Stimulated activated CD4-positive, alpha-beta T cell treated with anti-CD3 and anti-CD28 coated beads, Interleukin-15, amount 100 ng/mL, for 48 hours (primary cell): ENCODE measurements at places on chromosomes 3 and 15.

GRCh38 chr3:186540221-186540834 lies 3.9 kb downstream of the CRYGS start:
- DNase-seq = peak; percentile 56

- DNase-seq = no peak
These were observed 22.6 kb upstream of the UMPS start for GRCh38 chr3:124707656-124708062.

DNA sequence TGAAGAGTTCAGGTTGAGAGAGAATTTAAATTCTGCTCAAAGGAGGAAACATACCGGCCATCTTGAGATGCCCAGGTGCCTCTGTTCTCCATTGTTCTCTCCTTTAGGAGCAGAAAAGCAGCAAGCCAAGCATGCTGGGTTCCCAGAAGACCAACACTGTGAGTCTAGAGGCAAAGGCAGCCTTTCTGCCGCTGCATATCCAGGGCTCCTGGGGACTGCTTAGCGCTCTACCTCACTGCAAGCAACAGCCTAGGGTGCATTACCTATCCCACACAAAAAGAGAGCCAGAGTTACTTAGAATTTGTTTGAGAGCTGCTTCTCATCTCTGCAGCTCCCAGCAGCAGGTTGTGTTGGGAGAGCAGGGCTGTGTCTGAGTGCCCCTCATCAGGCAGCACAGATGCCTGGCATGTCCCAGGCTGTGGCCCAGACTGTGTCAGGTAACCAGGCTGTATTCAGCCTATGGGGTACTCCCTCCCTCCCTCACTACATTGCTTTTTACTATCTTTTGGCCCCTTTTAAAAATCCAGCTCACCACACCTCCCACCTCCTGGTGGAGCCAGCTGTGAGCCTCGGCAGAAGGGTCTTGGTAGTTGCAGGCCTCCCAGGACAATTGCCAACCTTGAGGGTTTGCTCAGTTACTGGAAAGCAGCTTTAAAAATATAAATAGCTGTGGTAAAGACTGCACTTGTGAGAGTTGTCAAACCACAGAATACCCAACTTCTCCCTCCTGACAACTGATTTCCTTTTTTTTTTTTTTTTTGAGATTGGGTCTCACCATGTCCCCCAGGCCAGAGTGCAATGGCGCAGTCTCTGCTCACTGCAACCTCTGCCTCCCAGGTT lies 30.2 kb downstream of the BCL2L10 start:
- DNase-seq = no peak

- no peak for DNase-seq
These were observed 216.4 kb downstream of the TCF12 start for GRCh38 chr15:57134851-57135250.

DNA sequence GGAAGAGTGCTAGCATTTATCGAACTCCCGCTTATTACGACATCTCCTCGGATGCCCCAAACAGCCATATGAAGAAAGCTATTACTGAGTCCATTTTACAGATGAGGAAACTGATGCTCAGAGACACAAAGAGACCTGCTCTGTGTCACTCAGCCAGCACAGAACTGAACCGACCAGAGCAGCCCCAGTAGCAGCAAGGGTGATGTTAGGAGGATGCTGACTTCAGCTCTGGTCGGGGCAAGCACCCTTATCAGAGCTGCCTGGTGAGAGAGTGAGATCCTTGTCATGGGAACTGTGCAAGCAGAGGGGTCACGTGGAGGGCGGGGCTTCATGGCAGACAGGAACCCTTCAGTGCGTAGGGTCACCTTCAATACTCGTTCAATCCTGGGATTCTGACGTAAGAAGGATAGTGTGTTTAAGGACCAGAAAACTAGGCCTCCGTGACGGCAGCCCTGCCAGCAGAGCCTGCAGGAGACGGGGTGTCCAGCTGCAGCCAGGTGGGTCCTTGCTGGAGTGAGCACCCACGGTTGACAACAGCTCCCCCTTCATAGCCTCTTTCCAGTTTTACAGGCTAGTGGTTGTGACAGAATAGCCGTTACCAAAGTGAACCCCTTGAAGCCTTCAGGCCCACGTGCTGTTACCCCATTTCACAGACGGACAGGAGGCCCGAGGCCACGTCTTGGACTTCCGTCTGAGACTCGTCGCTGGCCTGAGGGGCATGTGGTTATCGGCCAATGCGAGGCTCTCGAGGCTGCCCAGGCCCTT lies 12.0 kb upstream of the IQSEC1 start:
- no peak for DNase-seq

DNA sequence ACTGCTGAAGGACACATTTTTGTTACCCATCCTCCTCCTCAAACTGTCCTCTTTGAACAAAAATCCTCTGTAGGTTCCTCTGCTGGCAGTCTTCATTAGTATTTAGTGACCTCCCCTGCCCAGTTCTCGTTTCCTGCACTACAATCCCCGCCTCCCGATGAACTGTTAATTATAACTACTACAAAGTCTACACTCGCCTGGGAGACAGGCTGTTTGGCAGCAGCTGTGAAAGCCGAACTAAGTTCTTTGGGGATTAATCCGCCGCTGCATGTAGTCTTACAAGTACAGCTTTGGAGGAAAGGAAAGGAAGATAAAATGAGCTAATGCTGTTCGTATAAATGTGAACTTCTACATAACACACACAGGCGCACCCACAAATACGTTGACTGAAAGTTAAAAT lies 160.0 kb upstream of the WNT5A start:
- DNase-seq = no peak

- no peak for DNase-seq
These were observed 11.9 kb downstream of the CISH start for GRCh38 chr3:50599716-50600118.

GRCh38 chr15:69529961-69530633 lies 77.5 kb downstream of the RPLP1 start:
- no peak for DNase-seq

- DNase-seq = no peak
These were observed 786.9 kb upstream of the SEMA6D start for GRCh38 chr15:46930426-46930825.

- DNase-seq = peak; percentile 69
These were observed 23.5 kb downstream of the ZNF80 start for GRCh38 chr3:114213627-114214541.

DNA sequence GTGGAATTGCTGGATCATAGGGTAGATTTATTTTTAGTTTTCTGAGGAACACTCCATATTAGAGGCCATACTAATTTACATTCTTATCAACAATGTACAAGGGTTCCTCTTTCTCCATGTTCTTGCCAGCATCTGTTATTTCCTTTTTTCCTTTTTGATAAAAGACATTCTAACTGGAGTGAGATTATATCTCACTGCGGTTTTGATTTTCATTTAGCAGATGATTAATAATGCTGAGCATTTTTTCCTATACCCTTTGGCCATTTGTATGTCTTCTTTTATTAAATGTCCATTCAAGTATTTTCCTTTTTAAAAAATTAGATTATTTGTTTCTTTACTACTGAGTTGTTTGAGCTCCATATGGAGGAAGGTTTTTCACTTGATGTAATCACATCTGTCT lies 1189.5 kb downstream of the ZPLD1 start:
- DNase-seq = no peak

GRCh38 chr3:115336836-115337235 lies 189.7 kb upstream of the ZBTB20 start:
- no peak for DNase-seq

GRCh38 chr3:47000922-47001730 lies 21.7 kb downstream of the NBEAL2 start:
- no peak for DNase-seq

DNA sequence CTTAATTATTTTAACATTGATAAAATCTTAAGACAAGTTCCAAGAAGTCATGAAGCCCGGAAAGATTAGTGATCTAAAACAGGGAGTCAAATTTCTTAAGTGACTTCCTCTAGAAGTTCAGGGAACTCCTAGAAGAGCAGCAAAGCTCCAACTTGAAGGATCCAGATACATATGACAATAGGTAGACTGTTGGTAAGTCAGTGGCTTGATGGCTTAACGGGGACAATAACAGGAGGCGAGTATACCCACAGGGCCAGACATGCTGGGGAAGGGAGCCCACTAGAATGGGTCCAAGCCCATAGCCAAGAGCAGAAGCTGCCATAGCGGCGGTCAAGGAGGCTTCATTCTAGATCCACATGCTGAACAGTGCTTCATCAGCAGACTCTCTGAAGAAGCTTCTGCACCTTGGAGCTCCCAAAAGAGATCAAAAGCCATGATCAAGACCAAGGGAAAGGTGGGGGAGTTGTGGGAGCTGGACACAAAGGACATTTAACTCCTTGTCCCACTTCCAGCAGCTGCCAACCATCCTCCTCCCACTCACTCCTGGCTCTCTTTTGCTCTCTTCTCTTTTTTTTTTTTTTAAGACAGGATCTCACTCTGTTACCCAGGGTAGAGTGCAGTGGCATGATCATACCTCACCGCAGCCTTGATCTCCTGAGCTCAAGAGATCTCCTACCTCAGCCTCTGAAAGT lies 10.2 kb upstream of the CA12 start:
- no peak for DNase-seq

GRCh38 chr3:128309026-128309425 lies 155.7 kb downstream of the EEFSEC start:
- no peak for DNase-seq

DNA sequence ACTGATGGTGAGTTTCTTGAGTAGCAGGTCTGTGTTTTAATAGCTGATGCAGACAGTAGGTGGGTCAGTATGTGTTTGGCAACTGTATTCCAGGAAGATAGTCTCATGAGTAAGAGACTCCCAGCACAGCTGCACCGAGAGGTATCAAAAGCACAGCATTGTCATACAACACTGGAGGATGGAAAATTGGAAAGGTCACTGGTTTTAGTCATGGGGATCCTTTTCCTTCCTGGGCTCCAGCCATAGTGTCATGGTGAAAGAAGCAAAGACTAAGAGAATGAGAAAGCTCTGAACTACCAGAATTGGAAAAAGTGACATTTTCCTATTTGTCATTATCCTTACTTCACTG lies 61.5 kb downstream of the P3H2 start:
- DNase-seq = no peak

DNA sequence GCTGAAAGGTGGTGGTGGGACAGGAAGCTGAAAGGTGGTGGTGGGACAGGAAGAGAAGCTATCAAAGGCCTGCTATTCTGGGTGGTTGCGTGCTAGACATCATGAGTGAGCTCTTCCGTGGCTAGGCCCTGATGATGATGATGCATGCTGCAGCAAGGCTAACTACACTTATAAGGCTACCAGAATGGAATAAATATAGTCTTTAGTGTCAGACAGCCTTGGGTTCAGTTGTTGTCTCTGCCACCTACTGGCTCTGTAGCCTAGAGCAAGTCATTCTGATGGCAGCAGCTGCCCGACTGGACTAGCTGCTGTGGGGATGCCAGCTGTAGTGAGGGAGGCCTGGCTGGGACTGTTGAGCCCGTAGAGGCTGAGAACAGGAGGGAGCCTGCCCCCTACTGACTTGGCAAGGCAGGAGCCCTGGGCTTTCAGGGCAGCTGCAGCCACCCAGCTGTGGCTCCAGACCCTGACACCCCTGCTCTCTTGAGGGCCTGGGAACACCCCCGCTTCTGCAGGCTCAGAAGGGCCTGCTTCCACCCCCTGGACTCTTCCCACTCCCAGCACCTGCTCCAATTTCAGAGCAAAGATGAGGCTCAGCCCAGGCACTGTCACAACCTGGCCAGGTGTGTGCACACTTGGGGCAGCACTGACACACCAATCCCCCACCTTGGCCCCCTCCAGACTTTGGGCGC lies 21.4 kb upstream of the ZBED2 start:
- peak; percentile 68 for DNase-seq

- DNase-seq = no peak
These were observed 164.5 kb downstream of the SUCNR1 start for GRCh38 chr3:152037953-152038352.

DNA sequence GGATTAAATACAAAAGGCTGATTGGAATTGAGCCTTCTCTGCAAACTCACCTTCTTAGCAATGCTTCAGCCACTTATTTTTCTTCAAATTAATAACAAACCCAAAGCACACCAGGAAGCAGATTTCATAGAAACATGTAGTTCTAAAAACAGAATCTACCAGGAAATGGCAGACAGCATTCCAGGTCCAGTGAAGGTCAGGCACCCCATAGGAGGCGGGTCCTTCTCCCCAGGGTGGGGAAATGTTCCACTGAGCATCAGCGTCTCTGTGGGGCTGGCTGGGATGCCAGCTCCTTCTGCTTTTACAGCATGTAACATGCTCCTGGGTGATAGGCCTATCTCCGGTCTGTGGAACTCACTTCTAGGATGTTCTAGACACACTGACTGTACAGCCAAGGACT lies 49.2 kb downstream of the CTNNB1 start:
- DNase-seq = no peak

DNA sequence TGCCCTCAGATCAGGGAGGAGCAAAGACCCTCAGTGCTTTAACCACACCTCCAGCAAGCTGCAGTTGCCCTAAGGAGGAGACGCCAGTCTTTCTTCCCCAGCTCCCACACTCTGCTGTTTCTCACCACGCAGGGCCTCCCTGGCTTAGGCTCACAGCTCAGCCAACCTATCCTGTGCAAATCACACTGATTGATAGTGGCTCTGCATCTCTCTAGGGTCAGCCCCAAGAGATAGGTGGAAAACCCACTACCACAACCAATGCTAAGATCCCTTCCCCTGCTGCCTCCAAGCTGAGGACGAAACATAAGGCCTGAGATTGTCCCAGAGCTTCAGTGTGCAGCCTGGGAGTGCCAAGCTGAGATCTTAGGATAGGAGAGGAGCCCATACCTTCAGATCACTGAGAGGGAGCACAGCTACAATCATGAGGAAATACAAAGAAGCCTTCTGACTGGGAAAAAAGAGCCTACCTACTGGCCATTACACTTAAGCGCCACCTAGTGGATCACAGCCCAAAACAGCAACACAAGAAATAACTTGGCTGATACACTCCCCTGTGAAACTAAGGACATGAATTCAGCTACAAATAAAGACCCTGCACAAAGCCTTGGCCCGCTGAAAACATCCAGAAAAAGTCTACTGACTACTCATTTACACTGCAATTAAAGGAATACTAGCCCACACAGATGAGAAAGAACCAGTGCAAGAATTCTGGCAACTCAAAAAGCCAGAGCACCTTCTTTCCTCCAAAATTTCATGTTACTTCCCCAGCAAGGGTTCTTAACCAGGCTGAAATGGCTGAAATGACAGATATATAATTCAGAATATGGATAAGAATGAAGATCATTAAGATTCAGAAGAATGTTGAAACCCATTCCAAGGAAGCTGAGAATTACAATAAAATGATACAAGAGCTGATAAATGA lies 271.5 kb upstream of the DCBLD2 start:
- DNase-seq = peak; percentile 11

DNA sequence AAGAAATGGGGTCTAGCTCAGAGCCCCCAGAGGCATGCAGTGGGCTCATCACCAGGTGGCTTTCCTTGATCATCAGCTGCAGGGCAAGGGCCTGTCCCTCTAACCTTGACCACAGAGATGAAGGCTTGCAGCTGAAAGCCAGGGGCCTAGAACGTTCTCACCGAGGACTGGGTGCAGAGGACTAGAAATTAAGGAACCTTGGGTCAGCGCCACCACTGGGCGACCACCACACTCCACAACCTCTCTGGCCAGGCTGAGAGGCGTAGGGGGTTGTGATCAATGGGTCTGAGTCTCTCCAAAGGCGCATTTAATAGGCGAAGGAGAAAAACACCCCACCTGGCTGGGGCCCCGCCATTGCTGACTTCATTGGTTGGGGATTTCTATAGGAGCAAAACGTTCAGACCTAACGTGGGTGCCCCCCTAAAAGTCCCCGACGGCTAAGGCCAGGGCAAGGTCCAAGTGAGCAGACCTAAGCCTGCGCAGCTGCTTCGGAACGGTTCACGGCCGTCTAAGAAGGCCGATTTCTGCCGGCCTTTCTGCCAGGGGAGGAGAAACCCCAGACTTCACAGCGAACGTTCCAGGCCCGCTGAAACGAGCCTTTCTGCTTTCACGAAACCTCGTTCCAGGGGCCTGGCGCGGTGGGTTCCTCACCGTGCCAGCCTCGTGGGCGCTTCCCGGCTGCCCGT lies 915 bp downstream of the BCL2L10 start:
- no peak for DNase-seq

- no peak for DNase-seq
These were observed 42.7 kb downstream of the CTNNB1 start for GRCh38 chr3:41241800-41242571.
